ENCODE measurements at places on chromosomes 6 and 20. TPM values are rescaled to one million over a fixed set of nuclear protein-coding genes. Genes with fewer than 3 reads are reported as not detected.

ARMH2 gene
- not detected for total RNA-seq

C20orf141 gene
- not detected for total RNA-seq

TMEM244 gene
- total RNA-seq, result not detected

NMBR gene
- total RNA-seq, result not detected

AIF1 gene
- total RNA-seq, result 31.8 TPM

BCL2L1 gene
- total RNA-seq, result 11.8 TPM

RNF144B gene
- total RNA-seq, result 3.5 TPM

PRIM2 gene
- total RNA-seq, result 8.6 TPM

- no peak for DNase-seq
These were observed 238.7 kb downstream of the PLCB1 start for GRCh38 chr20:8370774-8371173.

GRCh38 chr20:45153752-45154151, 20.9 kb upstream of the PI3 start:
- no peak for DNase-seq

GRCh38 chr6:40538556-40538955, 48.6 kb downstream of the LRFN2 start:
- DNase-seq, result no peak

DNA sequence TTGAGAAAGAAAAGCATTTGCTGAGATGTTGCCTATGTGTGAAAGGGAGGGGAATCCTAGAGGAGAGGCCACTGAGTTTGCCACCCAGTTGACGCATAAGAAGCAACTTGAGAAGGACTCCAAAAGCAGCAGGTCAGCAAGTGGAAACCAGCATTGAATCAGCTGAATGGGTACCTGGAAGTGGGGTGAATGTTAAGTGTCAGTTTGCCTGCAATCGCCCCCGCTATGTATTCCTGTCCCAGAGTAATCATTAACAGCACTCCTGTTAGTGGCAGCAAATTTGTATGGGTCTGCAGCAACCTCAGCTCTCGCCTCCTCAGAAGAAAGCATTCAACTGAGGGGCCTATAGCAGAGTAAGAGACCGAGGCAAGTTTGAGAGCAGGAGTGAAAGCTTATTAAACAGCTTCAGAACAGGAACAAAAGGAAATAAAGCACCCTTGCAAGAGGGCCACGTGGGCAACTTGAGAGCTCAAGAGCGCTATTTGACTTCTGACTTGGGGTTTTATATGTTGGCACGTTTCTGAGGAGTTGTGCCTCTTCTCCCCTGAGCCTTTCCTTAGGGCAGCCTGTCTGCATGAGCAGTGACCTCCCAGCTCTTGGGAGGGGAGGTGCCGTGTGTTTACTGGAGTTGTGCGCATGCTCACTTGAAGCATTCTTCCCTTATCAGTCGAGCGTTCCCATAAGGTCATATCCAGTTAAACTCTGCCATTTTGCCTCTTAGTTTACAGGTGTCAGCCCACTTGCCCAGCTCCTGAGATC, 122.6 kb upstream of the PHACTR1 start:
- no peak for DNase-seq

- no peak for DNase-seq
These were observed 33.0 kb upstream of the NR2E1 start for GRCh38 chr6:108132863-108133262.

GRCh38 chr20:11217326-11218172, 543.8 kb upstream of the JAG1 start:
- DNase-seq, result no peak

DNA sequence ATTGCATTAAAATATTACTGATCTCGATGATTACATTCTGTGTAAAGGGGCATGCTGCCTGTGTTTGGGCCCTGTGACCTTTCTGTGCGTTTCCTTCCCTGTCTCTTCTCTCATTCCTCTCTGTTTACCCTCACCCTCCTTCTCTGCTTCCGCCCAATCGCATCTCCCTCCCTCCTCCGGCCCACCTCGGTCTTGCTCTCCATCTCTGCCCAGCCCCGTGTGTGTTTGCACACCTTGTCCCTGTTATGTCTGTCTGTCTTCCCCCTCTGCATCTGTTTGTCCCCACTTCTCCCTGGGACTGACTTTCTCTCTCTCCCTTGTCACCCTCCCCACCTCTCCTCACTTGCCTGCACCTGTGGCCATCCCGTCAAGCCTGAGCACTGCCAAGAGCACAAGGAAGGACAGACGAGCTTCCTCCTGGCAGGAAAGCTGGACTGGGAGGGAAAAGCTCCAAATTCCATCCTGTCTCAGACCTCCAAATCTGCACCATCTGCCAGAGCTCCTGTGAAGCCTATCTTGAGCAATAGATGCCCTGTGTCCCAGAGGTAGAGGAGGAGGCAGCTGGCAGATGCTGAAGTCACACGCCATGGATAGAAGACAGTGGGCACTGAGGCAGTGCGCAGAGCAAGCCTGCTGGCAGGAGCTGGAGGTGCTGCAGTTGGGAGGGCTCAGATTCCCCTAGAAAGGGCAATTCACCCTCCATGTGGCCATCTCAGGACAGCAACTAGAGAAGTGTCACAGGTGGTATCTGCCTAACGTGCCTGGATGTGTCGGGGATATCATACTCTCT, 172.3 kb downstream of the PTPRT start:
- no peak for DNase-seq

GRCh38 chr6:16388488-16388887, 150.1 kb downstream of the GMPR start:
- DNase-seq, result no peak

GRCh38 chr20:53164072-53164471, 191.9 kb downstream of the TSHZ2 start:
- no peak for DNase-seq

- no peak for DNase-seq
These were observed 15.8 kb downstream of the TSPYL4 start for GRCh38 chr6:116238083-116238482.

- no peak for DNase-seq
These were observed 14.4 kb upstream of the PLCB1 start for GRCh38 chr20:8117636-8118035.

- no peak for DNase-seq
These were observed 124.7 kb downstream of the SAMD5 start for GRCh38 chr6:147633191-147633590.

- no peak for DNase-seq
These were observed 73.8 kb upstream of the CCN6 start for GRCh38 chr6:111980143-111980542.

GRCh38 chr6:18533793-18534192, 146.6 kb downstream of the RNF144B start:
- DNase-seq, result no peak

DNA sequence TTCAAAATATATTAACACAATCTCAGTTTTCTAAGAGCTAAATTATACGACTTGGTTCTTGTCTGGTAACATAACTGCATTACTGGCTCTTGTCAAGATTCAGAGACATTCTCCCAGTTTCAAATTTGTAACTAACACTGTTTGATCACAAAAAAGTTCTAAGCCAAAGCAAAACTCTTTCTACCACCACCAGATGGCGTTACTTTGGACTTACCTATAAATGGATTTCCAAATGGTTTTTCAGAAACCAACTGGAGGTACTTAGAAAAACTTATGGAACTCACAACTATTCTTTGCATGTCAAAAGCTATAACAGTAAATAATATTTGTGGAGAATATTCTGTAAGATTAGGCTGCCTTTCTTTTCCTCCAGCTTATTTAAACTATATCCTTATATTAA, 34.2 kb upstream of the GFRAL start:
- no peak for DNase-seq

GRCh38 chr6:1016329-1017302, 295.3 kb upstream of the FOXQ1 start:
- no peak for DNase-seq

- DNase-seq, result no peak
These were observed 272.0 kb downstream of the ADGB start for GRCh38 chr6:146870760-146871159.

DNA sequence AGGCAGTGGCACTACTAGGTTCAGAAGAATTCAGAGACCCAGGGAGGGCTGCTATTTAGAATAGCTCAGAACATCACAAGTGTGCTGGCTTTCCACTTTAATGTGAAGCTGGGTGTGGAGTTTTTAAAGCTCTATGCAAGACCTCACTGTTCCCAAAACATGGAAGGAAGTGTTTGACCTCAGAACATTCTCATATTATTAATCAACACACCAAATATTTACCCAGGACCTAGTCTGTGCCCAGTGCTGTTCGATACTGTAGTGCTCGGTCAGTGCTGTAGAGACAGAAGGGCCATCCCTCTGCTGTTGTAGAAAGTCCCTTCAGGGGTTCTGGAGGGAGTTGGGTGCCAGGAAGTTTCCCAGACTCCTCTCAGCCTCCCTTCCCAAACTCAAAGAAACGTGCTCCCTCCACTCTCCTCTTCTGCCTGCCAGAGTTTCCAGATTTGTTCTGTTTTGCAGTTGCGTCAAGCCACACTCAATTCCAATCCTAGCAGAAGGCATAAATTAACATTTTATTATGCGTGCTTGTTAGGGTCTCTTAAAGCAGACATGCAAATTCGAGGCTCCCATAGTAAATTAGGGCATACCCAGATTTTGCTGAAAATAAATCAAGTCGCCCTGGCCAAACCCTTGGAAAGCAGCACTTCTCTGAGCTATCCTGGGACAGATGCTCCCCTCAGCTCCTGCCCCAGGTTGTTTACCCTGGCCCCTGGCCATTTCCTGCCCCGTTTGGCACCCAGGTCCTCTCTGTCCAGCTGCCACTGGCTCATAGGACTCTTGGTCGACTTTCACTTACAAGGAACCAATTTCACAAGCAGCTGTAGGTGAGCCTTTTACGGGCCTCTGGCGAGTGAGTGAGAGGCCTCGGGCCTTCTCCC, 248.6 kb downstream of the HIVEP2 start:
- no peak for DNase-seq

GRCh38 chr6:28980852-28981430, 24.2 kb downstream of the ZNF311 start:
- no peak for DNase-seq

DNA sequence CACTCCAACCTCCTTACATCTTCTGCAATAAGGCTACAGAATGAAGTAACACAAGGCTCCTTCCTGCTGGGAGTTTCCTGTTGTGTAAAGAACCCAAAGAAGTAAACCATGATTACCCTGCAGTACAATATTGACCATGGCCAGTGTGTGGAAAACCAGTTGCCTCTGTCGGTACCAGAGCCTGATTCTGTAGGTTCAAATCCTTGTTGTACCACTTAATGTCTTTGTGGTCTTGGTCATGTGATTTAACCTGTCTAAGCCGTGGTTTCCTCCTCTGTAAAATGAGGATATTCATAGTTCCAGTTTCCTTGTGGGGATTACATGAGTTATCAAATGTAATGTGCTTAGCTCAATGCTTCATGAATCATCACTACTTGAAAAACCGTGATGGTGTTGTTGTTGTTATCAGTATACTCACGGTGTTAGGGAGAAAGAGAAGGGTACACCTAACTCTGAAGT, 60.3 kb upstream of the PRELID3B start:
- no peak for DNase-seq

DNA sequence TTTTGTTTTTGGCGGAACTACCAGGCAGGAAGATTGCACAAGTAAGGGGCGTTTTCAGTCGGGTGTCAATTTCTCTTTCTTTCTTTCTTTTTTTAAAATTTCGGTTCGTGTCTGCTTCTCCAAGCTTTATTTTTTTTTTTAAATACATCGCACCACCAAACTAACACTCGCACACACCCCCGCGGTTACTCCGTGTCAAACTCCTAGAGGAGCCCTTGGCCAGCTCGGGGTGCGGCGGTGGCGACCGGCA, 338 bp downstream of the UTRN start:
- no peak for DNase-seq
